Endodermal cell (in vitro differentiated cells): ENCODE measurements at places on chromosomes 6 and 20. TPM values are rescaled to one million over a fixed set of nuclear protein-coding genes. Genes with fewer than 3 reads are reported as not detected.

LY6G5C gene
- 0.93 to 2.7 TPM (median 2.0 TPM) in 3 replicates for total RNA-seq

SEMG1 gene
- 0.46 and 0.54 TPM in 2 replicates for total RNA-seq

BCAS4 gene
- 9.5 and 9.6 TPM in 2 replicates for total RNA-seq

GRCh38 chr6:96521306-96521643 is 331 bp upstream of the UFL1 start:
- DNase-seq = no peak

GRCh38 chr6:169640351-169640852 is 61.4 kb downstream of the WDR27 start:
- no peak for DNase-seq

GRCh38 chr6:45645302-45645701 is 267.6 kb upstream of the SUPT3H start:
- no peak for DNase-seq

DNA sequence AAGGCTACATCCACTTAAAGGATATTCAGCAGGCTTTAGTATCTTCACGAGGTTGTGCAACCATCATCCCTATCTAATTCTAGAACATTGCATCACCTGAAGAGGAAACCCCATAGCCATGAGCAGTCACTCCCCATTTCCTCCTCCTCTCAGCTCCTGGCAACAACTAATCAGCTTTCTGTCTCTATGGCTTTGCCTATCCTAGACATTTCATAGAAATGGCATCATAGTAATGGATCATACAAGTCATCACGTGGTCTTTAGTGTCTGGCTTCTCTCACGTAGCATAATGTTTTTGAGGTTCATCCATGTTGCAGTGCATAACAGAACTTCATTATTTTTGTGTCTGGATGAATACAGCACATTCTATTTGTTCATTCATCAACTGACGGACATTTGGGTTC is 20.5 kb downstream of the SNAI1 start:
- DNase-seq = no peak

- DNase-seq = no peak
Measured at GRCh38 chr6:20159781-20160540, 52.3 kb downstream of the MBOAT1 start.

- DNase-seq = no peak
Measured at GRCh38 chr6:152268846-152269442, 368.2 kb downstream of the SYNE1 start.

- DNase-seq = no peak
Measured at GRCh38 chr6:82619573-82619972, 256.0 kb downstream of the TPBG start.

DNA sequence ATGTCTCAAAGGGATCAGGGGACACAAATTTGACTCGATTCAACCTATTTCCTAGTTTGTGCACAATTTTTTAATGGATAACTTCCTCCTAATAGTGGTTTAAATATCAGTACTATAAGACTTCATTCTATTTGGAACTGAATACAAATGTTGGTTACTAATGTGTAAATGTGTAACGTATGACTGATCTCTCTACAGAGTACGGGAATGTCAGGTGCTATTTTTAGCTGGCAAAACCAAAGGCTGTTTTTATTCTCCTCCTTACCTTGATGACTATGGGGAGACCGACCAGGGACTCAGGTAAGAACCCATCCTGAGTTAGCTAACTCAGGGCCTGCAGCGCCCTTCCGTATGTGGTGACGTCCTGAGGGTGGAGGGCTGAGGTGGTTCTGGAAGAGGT is 33.0 kb downstream of the PRPH2 start:
- no peak for DNase-seq

- peak; percentile 88 for DNase-seq
Measured at GRCh38 chr6:1311400-1312202, at the start of gene FOXQ1. FOXQ1 (plus strand) TSS chr6:1312098; CDS start chr6:1312705, 607 bp downstream.
